ENCODE measurements at places on chromosomes 3 and 15.

GRCh38 chr3:192061426-192061825, 600.5 kb downstream of the PYDC2 start:
- no peak for DNase-seq

DNA sequence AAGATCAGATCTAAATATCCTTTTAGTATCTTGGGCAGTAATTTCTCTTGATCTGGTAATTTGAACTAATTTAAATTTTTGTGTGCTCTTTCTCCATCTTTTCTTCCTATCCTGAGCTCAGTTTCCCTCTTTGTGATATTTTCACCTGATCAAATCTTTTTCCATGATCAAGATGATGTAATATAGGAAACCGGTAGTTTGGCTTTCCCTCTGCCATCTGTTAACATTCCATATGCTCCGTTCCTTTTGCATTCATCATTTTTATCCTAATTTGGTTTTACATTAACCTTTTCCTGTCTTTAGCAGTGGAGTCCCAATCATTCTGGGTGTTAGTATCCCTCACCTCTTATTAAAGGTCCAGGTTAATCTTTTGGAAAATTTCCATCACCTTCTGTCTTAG, 5.9 kb upstream of the ABHD6 start:
- no peak for DNase-seq

DNA sequence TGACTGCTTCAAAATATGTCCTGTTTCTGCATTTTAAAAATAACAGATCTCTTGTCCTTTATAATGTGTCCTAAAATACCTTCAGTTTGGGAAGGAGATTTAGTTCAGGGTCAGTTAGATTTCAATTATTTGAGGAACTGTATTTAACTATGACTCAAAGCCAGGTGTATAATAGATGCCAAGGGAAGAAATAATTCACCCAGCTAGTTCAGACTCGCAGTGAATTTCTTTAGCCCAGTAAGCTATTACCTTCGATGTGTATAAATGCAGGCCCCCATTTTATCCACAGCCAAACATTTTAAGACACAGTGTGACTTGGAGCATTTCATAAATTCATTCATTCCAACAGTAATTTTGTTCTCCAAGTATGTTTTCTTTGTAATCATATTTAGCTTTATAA, 458.0 kb downstream of the ZNF385D start:
- DNase-seq, result no peak

- no peak for DNase-seq
Observed at GRCh38 chr3:147159141-147159540, 247.2 kb downstream of the ZIC4 start.

GRCh38 chr15:87949151-87949574, 307.4 kb downstream of the NTRK3 start:
- DNase-seq, result no peak

DNA sequence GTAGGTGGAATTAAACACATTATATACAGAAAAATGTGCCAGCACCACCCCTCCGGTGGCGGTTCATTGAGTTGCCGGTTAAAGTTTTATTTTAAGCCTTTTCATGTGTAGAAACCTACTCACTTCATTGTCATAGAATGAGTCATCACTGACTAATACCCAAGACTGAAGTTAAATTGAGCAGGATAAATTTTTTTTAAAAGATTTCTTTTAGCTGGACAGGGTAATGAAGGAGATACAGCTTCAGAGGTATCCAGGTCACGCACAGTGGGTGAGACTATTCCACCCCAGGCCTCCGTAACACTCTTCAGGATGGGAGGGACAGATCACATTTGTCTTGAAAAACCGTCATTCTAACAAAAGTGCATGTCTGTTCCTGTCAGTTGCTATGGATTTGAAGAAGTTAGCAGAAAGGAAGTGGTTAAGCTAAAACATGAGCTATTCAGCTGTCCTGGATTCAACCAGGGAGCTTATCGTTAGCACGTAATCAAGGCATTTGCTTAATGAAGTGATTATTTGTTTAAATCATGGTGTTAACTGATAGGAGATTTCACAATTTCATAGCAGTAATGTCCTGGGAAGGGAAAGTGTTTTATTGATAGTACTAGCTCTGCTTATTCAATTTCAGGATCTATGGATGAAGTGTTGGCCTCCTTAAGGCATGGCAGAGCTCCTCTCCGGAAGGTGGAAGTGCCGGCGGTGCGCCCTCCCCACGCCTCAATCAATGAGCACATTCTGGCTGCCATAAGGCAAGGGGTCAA, 23.4 kb downstream of the WHAMM start:
- DNase-seq, result no peak
